Dermis lymphatic vessel endothelial cell (primary cell): ENCODE measurements at places on chromosomes 1 and 21. TPM values are rescaled to one million over a fixed set of nuclear protein-coding genes. Genes with fewer than 3 reads are reported as not detected.

The RPL11 gene
- total RNA-seq, result 1,631 and 1,774 TPM in 2 replicates

The ZNF648 gene
- total RNA-seq, result not detected in 2 replicates

The PRDM16 gene
- 0.11 TPM in 1 of 2 replicates, not detected in the other for total RNA-seq

The TMEM269 gene
- total RNA-seq, result under 0.01 TPM in 1 of 2 replicates, not detected in the other

The SMCP gene
- total RNA-seq, result not detected in 2 replicates

The RXFP4 gene
- total RNA-seq, result under 0.01 TPM in 1 of 2 replicates, not detected in the other

The RIMKLA gene
- total RNA-seq, result under 0.01 TPM in 2 replicates

The CPLANE2 gene
- 7.2 and 8.5 TPM in 2 replicates for total RNA-seq

The FAF1 gene
- 25.5 and 36.3 TPM in 2 replicates for total RNA-seq

The TCHHL1 gene
- total RNA-seq, result not detected in 2 replicates

The TFF2 gene
- total RNA-seq, result not detected in 2 replicates

The SH2D5 gene
- 0.11 and 0.17 TPM in 2 replicates for total RNA-seq

The RAB42 gene
- 5.8 and 8.0 TPM in 2 replicates for total RNA-seq

The CCNL2 gene
- total RNA-seq, result 68.4 and 96.8 TPM in 2 replicates

The KCNN3 gene
- 0.87 and 1.3 TPM in 2 replicates for total RNA-seq

The RPTN gene
- total RNA-seq, result not detected in 2 replicates

The ZC3H11A gene
- total RNA-seq, result 106 and 111 TPM in 2 replicates

The GPA33 gene
- total RNA-seq, result not detected in 2 replicates

The RAP1GAP gene
- total RNA-seq, result under 0.01 TPM in 2 replicates

The FGR gene
- total RNA-seq, result 0.22 and 0.26 TPM in 2 replicates

The TCHH gene
- under 0.01 and 0.11 TPM in 2 replicates for total RNA-seq

The MYOM3 gene
- total RNA-seq, result not detected in 2 replicates

The MYCL gene
- 0.22 and 0.26 TPM in 2 replicates for total RNA-seq

The PRXL2B gene
- 50.8 and 84.6 TPM in 2 replicates for total RNA-seq

The SPRR2B gene
- not detected in 2 replicates for total RNA-seq

The CNKSR1 gene
- not detected in 2 replicates for total RNA-seq

The SPRR1B gene
- total RNA-seq, result not detected in 2 replicates

The TBX19 gene
- 0.65 and 0.69 TPM in 2 replicates for total RNA-seq

The PODN gene
- not detected in 2 replicates for total RNA-seq

The TMEM50A gene
- 261 and 612 TPM in 2 replicates for total RNA-seq

The KRTAP21-2 gene
- total RNA-seq, result not detected in 2 replicates

The OPN3 gene
- 16.6 and 20.7 TPM in 2 replicates for total RNA-seq

The ZNF593OS gene
- total RNA-seq, result 0.11 TPM in 1 of 2 replicates, not detected in the other

The COL11A1 gene
- 0.33 TPM in 1 of 2 replicates, not detected in the other for total RNA-seq

The ARMH1 gene
- not detected in 2 replicates for total RNA-seq

The FAM72D gene
- 0.60 and 0.65 TPM in 2 replicates for total RNA-seq

The SLC2A5 gene
- total RNA-seq, result 0.17 and 1.3 TPM in 2 replicates

The STUM gene
- 0.09 and 0.33 TPM in 2 replicates for total RNA-seq

The RHOC gene
- total RNA-seq, result 383 and 479 TPM in 2 replicates

The HMGCS2 gene
- total RNA-seq, result not detected in 2 replicates

The EXO1 gene
- total RNA-seq, result 1.7 and 2.1 TPM in 2 replicates

The SLC45A3 gene
- 26.9 and 43.8 TPM in 2 replicates for total RNA-seq

The KIFAP3 gene
- total RNA-seq, result 16.7 and 21.7 TPM in 2 replicates

The C1orf198 gene
- total RNA-seq, result 15.2 and 19.2 TPM in 2 replicates

The SH2D1B gene
- not detected in 2 replicates for total RNA-seq
